ENCODE measurements at places on chromosomes 11 and 22.

- DNase-seq: no peak
Observed at GRCh38 chr11:74370123-74370522, 28.1 kb downstream of the PGM2L1 start.

DNA sequence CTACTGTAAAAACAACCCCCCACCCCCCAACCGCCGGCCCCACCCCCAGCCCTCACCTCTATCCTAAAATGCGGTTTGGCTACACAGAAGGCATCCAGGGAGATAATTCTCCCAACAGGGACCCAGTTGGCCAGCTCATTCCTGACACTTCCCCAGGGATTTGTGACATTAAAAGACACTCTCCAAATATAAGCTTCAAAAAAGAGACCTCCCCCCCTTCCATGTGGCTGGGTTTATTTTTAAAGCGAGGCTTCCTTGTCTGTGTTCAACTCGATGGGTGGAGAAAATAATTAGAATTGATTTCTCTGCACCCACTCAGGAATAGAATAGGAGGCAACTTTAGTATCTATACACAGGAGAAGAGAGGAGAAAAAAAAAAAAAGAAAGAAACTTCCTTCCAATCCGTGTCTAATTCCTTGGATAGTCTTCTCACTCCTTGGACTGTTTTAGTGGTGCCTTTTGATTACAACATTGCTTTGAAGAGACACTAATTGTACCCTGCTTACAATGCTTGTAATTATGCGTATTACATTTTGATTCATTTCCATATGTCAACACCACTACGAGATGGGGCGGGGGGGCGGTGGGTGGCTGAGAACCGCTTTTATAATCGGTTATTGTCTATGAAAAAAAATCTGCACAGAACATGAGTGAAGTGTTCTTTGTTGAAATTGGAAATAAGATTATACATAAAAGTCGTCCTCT lies 500.4 kb downstream of the MIAT start:
- no peak for DNase-seq

DNA sequence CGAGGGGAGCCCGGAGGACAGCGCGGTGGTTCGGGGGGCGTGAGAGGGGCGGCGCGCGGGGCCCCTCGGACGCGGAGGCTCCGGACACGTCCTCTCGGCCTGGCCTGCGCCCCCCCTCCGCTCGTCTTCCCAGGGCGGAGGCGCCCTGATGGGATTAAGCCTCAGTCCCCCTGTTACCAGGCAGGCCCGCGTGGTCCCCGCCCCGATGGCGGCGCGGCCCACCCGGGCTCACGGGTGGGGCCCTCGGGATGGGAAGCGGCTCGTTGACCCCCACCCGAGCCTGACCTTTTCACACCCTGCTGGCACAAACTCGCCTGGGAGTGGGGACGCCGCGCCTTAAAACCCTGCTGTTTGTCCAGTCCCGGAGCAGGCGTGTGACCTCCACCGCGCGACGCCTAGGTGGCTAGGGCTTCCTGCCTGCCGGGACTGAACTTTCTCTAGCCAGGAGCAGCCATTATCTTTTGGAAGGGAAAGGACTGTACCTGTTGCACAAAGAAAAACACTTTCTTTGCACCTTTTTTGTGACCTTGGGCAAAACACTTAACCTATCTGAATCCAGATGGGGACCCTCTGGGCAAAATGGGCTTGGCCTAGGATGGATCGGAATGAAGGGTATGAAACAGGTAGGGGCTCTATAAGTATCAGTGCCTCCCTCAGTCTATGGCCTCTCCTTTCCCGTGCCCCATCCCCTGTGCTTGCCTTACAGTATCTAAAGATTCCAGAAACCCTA lies 1.0 kb downstream of the KIAA1671 start:
- no peak for DNase-seq

- DNase-seq: no peak
Observed at GRCh38 chr11:95884802-95885201, 39.1 kb downstream of the MTMR2 start.

GRCh38 chr22:19174106-19175025 lies 4.2 kb downstream of the SLC25A1 start:
- DNase-seq: no peak

GRCh38 chr11:86492370-86493010 lies 117.8 kb downstream of the CCDC81 start:
- DNase-seq: no peak

DNA sequence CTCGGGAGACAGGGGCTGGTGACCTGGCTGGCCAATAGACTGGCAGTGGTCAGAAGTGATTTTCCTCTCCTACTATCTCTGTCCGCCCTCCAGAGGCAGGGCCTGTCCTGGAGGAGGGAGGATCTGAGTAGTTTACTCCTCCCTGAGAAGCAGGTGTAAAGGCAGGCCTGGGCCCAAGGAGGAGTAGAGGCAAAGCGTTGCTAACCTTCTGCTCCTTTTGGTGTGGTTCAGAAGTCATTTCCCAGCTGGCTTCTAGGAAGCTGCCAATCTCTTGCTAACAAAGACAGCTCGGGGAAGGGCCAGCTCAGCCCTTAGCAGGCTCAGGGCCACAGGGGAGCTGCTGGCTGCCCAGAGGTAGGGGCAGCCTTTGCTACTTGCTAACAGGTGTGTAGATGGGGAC lies 151.1 kb upstream of the NECTIN1 start:
- no peak for DNase-seq

GRCh38 chr22:32668254-32669094 lies 133.0 kb upstream of the TIMP3 start:
- DNase-seq: no peak

DNA sequence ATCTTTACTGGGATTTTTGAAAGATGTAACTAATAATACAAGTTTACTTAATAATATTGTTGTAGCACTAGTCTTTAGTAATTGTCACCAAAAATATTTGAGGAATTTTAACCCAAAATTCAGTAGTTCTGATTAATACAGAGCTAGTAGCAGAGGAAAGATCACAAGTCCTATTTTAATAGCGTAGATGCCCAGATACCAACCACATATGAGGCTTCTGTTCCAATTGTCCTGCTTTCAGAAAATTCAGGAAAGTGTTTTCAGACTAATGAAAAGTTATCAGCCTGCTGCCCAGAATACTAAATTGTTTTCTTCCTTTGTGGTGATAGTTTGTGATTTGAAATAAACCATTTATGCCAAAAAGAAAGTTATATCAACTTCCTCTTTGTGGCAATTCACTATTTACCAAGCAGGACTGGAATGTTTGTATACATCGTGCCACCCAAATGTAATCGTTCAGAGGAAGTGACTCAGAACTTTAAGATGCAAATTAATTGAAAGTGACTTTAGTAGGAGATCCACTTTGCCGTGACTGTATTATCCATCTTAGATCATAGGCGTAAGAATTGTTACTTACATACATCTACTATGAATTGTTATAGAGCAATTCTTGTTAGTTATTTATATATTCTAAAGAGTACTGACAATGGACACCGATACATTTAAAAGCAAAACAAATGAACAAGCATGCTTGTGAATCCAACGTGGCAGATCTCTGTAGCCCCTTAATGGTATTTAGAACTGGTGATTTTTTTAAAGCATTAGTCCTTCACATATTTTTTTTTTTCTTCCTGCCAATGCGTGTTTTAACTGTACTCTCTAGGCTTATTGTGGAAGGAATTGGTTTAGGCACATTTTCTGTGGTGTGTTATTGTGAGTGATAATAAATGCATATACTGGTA lies 231.0 kb downstream of the DDX10 start:
- no peak for DNase-seq

GRCh38 chr11:35794333-35794732 lies 131.8 kb downstream of the TRIM44 start:
- no peak for DNase-seq

DNA sequence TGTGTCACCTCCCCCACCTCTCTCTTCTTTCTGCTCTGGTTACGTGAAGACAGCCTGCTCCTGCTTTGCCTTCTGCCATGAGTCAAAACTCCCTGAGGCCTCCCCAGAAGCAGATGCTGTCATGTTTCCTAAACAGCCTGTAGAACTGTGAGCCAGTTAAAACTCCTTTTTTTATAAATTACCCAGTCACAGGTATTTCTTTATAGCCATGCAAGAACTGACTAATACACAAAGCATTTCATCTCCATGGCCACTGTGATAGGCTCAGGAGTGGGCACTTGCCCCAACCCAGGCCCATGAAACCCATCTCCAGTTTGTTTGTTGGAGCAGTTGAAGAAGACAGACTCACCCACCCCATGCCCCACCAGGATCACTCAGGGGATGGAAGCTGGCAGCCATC lies 253.3 kb upstream of the ISX start:
- DNase-seq: no peak

GRCh38 chr22:46454504-46455269 lies 82.7 kb downstream of the CELSR1 start:
- no peak for DNase-seq

DNA sequence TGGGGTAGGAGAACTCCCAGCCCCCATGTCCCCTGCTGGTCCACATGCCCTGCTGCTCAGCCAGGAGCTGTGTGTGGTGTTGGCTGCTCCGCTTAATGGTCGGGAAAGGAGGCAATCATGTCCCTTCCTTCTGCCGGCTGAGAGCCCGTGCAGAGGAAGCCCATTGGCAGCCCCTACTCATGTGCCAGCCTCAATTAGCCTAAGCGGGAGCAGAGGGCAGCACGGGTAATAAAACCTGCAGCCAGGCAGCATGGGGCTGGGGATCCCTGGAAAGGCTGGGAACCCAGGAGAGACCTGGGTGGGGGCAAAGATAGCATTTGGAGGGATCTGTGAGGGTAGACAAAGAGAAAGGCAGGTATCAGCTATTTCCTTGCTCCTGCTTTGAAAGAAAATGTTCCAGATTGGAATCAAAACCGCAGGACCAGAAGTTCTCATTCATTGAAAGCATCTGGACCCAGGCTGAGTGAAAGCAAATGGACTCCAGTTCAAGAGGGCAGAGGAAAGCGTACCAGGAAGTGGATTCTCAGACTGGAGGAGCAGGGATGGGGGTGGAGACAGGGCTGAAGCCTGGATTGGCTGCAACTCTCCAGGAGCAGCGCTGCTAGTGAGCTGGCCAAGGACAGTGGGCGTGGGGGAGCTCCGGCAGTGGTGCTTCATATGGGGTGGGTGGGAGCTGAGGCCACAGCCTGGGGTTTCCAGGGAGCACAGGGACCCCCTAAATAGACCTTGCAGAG lies 103.4 kb upstream of the NECTIN1 start:
- DNase-seq: no peak

DNA sequence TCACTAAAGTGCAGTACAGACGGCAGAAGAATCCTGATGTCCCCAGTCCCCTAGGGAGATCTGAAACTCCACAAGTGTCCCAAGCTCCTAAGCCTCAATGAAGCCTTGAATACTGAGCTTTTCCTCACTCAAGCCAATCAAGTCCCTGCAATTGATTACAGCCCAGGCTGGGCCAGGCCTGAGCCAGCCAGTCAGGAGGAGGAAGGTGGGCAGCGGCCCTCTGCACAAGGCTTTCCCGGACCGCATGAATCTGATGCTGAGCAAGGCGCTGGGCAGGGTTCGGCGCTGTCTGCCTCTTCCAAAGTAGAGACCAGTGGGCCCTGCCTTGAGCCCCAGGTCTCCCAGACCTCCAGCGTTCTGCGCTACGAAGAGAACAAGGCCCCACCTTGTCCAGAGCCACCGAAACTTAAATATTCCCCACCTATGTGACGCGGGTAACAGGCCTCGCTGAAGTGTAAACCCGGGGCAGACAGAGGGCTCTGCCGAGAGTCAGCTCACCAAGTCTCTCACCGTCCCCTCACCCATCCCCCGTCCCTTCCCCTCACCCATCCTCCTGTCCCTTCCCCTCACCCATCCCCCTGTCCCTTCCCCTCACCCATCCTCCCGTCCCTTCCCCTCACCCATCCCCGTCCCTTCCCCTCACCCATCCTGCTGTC lies 63.2 kb downstream of the SCUBE1 start:
- no peak for DNase-seq

- DNase-seq: peak; percentile 27
Observed at GRCh38 chr11:59615120-59615636, 396 bp downstream of the OSBP start.

DNA sequence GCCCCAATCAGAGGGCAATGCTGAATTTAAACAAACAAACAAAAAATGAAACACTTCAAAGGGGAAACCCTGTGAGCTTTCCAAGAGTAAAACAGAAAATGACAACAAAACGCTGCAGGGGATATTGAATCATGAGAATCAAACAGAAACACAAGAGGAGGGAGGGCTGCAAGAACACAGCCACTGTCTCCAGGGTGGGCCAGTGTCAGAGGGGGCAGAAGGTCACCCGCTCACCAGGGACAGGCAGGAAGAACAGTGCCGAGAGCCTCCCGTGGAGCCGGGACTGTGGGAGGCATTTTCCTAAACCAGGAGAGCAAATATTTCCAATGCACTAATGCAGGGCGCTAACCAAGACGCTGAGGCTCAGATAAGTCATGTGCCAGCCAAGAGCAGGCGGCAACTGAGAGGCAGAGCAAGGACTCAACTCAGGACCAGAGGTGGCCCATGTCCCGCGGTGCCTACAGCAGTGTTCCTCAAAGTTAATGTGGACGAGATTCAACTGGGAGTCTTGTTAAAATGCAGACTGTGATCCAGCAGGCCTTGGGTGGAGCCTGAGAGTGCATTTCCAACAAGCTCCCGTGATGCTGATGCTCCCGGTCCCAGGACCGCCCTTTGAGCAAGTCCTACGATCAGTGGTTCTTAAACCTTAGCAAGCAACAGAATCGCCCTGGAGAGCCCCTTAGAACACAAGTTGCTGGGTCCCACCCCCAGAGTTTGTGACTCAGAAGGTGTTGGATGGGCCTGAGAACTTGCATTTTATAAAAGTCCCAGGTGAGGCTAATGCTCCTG lies 197.2 kb downstream of the TENM4 start:
- no peak for DNase-seq

- no peak for DNase-seq
Observed at GRCh38 chr11:35127619-35128018, 11.4 kb upstream of the CD44 start.

- no peak for DNase-seq
Observed at GRCh38 chr11:8908099-8908498, 2.9 kb upstream of the AKIP1 start.

GRCh38 chr11:14041040-14041439 lies 78.5 kb downstream of the SPON1 start:
- no peak for DNase-seq

DNA sequence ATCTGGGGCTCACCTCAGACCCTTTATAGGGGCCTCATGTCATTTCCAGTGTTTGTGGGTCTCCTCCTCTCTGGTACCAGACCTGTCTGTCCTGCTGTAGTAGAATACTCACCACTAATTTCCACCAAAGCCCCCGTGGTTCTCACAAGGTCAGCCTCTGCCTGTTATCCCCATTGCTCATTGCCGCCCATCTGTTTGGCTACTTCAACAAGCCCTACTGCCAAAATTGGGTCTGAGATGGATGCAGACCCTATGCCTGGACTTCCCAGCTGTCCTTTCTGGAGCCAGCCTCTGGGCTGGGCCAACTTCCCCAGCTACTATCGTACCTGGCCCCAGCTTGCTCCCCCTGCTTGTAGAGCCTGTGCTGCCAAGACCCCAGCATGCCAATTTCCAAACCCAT lies 152.1 kb upstream of the ISX start:
- DNase-seq: no peak

- no peak for DNase-seq
Observed at GRCh38 chr11:113562981-113563461, 87.8 kb upstream of the DRD2 start.

Data from stimulated activated CD8-positive, alpha-beta memory T cell treated with anti-CD3 and anti-CD28 coated beads, Interleukin-2, amount 100 ng/mL, for 1 hour (primary cell).